ENCODE measurements at places on chromosomes 1 and 21.
A peak's percentile ranks its signal among the peaks of the same experiment; 100 is the strongest.

DNA sequence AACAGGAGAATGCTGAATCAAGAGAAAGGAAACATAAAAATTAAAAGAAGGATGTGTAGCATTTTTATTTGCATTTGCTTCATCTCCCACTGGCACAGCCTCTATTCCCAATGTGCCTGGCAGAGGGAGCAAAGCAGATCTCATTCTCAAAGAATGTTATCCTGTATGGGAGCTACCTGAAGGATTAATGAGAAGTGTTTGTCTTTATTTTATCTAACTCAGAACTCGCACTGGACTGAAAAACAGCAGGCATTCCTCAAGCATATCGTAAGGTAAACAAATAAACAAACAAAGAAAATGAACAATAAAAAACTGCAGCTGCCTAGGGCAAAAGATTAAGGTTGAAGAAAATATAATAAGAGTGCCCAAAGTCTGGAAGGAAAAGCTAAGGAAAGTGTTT is 12.7 kb upstream of the COL11A1 start:
- DNase-seq = no peak

GRCh38 chr1:150621497-150622302 is 7.7 kb downstream of the ENSA start:
- DNase-seq = peak; percentile 68

- no peak for DNase-seq
These were observed 13.3 kb upstream of the SIPA1L2 start for GRCh38 chr1:232643251-232643650.

DNA sequence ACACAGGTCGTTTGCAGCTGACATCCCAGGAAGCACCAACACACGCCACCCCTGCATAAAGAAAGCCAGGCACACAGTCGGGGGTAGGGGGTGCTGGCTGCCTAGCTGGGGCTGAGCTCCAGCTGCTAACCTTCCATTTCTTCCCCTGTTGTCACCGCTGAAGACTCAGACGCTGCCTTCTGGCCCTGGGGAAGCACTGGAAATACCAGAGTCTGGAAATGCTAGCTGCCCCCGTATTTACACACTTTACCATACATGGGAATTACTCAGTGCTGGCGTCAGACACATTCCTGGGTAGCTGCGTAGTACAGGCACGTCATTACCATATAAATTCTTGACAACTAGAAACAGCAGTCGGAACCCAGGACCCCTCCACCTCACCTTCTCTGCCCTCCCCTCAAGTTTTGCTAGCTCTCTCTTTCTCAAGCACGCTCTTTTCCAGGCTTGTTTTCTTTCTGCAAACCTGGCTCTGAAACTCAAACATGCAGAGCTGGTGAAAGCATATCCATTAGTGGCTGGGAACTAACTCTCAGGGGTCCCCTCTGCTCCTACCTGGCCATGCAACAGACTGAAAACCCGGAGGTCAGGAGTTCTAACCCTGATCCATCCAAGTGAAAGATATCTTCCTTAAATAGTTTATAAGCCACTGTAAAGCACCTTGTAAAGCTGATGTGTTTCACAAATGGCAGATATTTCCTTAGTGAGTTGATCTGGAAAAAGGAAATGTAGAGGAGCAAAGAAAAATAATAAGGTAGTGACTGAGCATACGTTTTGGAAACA is 3.3 kb downstream of the CSRP1 start:
- DNase-seq = peak; percentile 85

DNA sequence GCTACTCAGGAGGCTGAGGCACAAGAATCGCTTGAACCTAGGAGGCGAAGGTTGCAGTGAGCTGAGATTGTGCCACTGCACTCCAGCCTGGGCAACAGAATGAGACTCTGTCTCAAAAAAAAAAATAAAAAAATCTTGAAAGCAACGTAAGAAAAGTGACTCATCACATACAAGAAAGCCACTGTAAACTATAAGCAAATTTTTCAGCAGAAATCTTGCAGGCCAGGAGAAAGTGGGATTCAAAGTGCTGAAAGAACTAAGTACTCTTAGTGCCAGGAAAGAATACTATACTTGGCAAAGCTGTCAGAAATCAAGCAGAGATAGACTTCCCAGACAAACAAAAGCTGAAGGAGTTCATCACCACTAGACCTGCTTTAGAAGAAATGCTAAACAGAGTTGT is 4.4 kb upstream of the HMGN1 start:
- no peak for DNase-seq

GRCh38 chr1:147807405-147807804 is 47.0 kb upstream of the GJA5 start:
- no peak for DNase-seq
